Gastrocnemius medialis (tissue), 4 donors: ENCODE measurements at places on chromosomes 11 and 22. TPM values are rescaled to one million over a fixed set of nuclear protein-coding genes. Genes with fewer than 3 reads are reported as not detected.
A peak's percentile ranks its signal among the peaks of the same experiment; 100 is the strongest.

GRCh38 chr11:65849366-65849765 is 8.6 kb downstream of the CFL1 start:
- DNase-seq: no peak

The APOBEC3F gene
- not detected for total RNA-seq

The LRRC32 gene
- 27.4 TPM for total RNA-seq

The C22orf31 gene
- total RNA-seq: not detected

- no peak for DNase-seq
These were observed 73.4 kb downstream of the MED15 start for GRCh38 chr22:20580611-20581502.

The LRRC51 gene
- total RNA-seq: 3.6 TPM

DNA sequence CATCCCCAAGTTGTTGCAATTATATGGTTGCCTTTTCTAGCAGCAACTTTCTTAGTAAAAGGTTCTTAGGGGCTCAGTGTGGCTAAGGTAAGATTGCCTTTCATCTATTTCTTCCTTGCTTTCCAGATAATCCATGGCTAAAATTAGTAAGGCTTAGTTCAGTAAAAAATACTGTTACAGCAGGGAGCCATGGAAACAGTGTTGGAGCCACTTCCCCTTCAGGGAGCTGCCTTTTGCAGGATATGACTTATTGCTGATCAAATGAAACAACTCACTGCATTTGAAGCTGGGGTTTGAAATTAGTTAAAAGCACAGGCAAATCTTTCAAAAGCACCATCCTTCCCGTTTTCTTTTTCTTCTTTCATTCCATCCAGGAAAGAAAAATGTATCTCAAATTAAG is 184.3 kb downstream of the C11orf87 start:
- no peak for DNase-seq

GRCh38 chr11:78131956-78132355 is 7.5 kb downstream of the ALG8 start:
- DNase-seq: no peak

The TBX1 gene
- 38.9 TPM for total RNA-seq

The NFAM1 gene
- total RNA-seq: 0.58 TPM

- DNase-seq: no peak
These were observed 130.4 kb downstream of the SLC1A2 start for GRCh38 chr11:35288817-35289541.

DNA sequence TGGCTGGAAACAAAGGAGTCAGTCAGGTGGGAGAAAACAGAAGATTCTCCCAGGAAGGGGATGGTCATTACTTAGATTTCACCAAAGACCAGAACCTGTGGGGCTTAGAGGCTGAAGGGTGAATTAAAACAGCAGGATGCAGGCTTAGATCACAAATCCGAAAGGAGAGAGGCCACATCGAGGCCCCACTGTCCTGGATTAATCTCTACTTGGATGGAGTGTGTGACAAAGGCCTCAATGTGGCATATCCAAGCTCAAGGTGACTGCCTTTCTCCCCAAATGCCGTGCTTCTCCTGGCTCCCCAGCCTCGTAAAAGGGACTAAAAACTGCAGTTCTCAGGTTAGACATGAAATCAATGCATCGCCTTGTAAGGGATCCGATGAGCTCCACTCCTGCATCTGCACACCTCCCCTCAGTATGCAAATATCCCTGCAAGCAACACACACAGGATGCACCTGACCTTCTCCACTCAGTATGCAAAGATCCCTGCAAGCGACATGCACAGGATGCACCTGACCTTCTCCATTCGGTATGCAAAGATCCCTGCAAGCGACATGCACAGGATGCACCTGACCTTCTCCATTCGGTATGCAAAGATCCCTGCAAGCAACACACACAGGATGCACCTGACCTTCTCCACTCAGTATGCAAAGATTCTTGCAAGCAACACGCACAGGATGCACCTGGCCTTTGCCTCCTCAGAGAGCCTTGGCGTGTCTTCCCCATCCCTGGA is 447.4 kb downstream of the BRD1 start:
- no peak for DNase-seq

DNA sequence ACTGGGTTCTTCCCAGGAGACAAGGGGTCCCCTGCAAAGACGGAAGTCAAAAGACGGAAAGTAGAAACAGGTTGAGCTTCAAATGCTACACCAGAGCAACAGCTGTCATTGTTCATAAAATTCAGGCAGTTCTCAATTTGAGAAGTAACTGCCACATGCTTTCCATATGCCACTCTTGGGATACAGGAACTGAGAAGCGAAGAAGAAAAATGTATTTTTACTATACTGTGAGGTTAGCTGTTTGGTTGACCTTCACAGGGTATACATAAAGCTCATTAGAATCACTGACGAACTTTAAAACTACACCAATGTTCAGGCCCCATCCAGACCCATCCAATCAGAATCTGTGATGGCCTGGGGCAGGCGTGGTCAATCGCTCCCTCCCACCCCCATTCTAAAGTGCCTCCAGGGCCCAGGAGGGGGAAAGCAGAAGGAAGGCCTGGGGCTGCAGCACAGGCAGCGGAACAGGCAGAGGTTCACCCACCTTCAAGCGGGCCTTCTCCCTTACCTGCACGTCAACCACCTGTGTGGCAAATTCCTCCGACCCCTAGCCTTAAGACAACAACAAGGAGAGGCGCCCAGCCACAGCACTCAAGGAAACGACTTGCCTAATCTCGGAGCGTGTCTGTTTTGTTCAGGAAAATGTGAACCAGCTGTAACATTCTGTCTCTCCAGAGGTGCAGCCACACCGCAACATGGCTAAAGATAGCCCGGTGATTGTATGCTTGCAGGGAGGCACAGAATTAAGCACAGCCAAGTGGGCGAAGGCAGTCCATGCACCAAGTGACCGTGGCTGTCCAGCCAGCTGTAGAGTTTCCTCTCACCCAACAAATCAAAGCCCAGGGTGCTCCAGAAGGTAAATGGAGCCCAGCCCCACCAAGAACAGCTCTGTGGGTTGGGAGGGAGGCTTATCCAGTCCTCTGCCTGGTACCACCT is 82.6 kb downstream of the MICAL3 start:
- peak; percentile 82 for DNase-seq

DNA sequence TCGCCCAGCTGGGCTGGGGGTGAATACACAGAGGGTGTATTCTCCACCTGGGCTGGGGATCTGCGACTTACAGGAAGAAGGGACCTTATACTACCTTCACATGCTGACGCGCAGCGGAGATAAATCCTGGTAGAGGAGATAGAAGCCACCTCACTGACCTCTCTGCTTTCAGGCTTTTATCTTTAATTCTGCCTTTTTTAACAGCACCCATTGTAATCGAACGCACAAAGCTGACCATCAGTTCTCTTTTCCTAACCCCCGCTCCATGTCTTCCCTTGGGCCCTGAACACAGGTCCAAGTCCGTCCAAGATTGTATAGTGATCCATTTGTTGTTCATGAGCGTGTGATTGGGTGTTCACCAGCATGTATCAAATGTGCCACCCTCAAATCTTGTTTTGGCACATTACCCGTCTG is 664 bp upstream of the LAMTOR1 start:
- DNase-seq: no peak

The PSMD13 gene
- total RNA-seq: 128 TPM

DNA sequence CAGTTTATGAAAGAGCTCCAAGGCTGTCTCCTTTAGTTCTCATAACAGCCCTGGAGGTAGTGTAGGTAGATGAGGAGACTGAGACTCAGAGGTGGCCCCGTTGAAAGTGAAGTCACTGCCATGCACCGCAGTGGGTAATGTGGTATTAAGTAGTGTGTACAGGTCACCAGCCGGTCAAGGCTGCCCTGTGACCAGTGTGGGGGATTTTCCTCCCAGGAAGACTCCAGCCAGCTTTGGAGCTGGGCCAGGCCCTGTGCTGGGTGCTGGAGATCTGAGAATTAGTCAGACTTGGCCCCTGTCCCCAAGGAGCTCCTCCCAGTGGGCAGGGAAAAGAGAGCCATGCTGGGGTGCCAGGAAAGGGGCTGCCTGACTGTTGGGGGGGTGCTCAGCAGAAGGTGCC is 5.3 kb downstream of the OMP start:
- no peak for DNase-seq

DNA sequence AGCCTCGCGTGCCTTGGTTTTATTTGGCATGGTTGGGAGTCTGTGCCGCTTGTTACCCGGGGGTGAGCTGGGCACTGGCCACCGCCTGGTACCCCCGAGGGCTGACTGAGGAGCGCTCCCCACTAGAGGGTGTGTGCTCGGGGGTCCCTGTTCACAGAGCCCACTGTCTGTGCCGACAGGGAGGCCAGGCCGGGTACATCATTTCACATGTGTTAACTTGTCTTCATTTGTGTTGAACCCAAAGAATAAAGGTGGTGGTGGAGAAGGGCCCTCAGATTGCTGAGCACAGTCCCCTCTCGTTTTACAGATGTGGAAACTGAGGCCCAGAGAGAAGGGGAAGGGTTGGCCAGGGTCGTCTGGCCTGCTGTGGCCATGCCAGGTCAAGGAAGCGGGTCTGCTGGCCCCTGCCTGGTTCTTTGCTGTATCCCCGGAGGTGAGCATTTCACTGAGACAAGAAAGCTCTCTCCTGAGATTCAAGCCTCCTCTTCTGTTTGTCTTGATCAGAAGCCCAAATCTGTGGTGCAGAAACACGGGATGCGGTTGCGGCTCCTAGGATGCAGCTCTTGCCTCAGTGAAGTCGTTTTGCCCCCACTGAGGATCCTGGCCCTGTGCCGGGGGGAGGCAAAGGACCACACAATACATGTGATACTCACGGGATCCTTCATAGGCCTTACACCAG is 60.8 kb downstream of the FBLN1 start:
- DNase-seq: no peak

DNA sequence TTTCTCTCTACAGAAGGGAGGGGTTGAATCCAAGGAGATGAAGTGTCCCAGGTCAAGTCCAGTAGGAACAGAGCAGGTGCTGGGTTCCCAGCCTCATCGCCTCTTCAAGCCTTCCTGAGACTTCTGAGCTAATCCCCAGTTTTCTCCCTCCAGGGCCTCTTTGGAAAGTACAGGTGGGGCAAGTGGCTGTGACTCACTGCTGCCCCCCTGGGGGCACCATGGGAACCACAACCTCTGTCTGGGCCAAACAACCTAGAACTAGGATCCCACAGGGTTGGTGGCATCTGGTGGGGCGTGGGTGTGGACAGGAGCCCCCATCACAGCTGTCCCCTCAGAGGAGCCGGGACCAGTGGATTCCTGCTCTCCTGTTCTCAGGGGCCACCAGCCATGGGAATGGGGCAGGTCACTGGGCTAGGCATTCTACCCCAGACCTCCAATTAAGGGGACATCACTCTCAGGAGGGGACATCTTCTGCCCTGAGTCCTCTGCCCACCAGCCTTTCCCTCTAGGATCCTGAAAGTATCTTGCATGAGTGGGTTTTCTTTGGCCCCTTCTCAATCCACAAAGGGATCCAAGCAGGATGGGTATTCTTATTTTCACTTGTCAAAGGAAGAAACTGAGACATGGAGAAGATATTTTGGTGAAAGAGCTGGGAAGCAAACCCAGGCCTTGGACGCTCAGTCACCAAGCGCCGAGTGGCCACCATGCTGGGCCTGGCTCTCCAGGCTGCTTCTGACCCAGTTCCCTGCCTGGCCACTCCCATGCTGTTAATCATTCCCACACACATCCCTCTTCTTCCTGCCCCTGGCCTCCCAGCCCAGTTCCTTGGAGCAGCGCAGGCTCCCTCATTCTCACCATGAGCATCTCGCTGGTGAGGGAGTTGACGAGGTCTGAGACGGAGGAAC is 23.8 kb downstream of the LRRC10B start:
- no peak for DNase-seq

DNA sequence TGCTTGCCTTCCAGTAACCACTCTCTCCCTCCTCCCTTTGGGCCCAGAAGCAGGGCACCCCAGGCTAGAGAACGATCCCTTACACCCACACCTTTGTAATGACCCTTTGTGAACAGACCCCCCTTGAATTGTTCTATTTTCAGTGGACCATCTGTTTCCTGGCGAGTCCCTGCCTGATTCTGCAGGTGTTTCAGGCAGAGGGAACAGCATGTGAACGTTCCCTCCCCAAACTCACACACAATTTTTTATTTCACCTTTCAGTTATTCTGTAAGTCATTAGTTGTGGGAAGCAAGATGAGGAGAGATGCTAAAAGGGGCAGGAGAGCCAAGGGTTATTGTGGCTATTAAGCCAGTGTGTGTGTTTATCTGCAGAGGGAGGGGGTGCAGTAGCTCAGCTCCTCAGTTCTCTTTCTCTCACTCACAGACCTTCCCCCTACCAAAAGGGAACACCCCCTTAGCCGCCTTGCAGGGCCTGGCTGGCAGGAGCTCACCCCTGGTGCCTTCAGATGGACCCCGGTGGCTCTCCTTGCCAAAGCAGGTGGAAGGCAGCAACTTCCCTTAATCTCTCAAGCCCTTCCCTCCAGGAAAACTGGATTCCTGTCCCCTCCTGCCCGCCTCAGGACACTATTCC is 64.8 kb upstream of the SPON1 start:
- no peak for DNase-seq

- DNase-seq: no peak
These were observed 100.6 kb downstream of the WNT7B start for GRCh38 chr22:45876136-45877035.

DNA sequence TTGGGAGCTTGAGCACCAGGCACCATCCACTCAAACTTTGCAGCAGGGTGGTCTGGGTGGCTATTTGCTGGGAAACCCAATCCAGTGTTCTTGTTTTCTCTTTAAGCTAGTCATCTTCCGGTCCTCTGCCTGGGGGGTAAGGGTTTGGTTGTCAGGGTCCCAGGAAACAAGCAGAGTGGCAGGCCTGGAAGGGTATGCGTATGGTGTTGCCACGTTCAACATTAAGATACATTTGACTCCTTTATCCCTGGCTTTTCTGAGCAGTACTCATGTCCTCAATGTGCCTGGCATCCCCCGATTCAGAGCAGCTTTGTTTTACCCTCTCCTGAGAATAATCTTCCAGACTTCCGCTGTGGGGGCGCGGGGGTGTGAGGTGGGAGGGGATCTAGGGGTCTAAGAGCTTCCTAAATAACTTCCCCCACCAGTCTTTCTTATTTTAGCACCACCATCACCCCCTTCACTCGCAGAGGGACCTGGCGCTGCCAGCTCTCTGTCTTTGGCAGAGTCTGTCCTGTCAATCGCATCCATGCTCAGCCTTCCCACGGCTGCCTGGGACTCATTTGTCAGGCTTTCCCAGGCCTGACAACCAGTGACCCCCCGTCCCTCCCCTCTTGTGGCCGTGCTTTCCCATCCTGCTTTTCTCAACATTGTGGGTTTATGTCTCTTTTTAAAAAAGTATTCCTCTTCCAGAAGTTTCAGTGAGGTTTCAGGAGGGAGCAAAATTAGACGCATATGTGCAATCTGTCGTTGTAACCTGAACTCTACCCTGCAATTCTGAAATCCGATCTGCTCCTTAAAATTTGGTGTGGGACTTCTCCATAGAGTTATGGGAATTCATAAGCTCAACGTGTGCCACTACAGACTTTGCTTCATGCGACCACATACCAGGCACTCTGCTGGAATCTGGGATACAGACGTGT is 27.0 kb upstream of the RBFOX2 start:
- DNase-seq: no peak
